Suppressor macrophage treated with lipopolysaccharide for 1 hour (primary cell): ENCODE measurements at places on chromosomes 2 and 18.
A peak's percentile ranks its signal among the peaks of the same experiment; 100 is the strongest.

DNA sequence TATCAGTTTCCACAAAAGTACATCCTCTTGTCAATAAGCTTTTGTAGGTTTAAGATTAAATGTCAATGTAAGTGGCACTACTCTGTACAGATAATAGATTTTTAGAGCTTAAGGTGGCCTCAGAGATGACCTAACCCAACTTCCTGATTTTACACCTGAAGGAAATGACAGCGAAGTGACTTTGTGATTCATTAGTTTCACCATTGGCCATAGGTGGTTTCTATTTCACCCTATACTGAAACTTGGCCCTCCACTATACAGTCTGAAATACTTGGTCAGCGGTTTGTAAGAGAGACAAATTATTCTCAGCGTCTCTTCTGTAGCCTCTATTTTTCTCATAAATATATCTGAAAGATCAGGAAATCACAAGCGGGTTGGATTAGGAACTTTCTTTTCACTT is 330.4 kb upstream of the FAM98A start:
- no peak for DNase-seq

DNA sequence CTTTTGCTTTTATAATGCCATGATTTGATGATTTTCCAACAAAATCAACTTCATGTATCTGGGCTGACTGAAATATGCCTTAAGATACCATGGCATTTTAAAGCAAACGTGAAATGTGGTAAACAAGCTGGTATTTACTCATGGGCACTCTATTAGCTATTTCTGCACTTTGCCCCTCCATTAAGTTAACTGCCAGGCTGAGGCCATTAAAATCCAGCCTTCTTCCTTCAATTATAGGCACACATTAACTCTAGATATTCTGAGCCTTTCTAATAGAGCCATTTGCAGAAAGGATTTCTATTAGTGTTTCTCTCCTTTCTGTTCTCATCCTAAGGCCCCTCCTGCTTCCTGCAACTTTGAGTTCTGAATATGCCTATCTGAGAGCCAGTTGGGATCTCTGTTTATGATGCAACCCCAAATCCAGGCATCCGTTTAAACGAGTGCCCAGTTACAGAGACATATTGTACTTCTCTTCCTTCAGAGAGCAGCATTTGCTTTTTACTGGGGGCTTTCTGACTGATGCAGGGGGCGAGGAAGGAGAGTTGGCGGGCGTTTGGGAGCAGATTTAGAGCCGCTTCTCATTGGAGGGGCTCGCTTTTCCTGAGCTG is 1.6 kb upstream of the KCNJ3 start:
- DNase-seq = no peak

- DNase-seq = no peak
Measured at GRCh38 chr2:223797037-223797436, 40.3 kb downstream of the AP1S3 start.

DNA sequence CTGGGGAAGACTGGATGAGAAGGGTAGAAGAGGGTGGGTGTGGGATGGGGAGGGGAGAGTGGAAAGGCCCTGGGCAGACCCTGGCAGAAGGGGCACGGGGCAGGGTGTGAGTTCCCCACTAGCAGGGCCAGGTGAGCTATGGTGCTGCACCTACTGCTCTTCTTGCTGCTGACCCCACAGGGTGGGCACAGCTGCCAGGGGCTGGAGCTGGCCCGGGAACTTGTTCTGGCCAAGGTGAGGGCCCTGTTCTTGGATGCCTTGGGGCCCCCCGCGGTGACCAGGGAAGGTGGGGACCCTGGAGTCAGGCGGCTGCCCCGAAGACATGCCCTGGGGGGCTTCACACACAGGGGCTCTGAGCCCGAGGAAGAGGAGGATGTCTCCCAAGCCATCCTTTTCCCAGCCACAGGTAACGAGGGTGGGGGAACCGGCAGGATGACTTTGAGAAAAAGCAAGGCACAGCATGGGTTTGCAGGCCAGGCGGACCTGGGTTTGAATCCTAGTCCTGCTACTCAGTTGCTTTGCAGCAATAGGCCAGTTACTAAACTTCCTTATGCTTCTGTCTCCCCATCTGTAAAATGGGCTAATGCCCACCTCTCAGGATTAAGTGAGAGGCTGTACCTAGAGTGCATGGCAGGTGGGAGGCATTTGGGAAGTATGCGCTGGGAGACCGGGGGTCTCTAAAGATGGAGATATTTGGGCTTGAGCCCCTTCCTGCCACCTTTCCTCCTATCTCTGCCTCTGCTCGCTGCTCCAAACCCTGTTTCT is at the start of gene INHA:
INHA (plus strand) TSS at position 74 of the 765 bp plus-strand sequence; CDS start at position 139, 65 bp downstream.
- DNase-seq = no peak

DNA sequence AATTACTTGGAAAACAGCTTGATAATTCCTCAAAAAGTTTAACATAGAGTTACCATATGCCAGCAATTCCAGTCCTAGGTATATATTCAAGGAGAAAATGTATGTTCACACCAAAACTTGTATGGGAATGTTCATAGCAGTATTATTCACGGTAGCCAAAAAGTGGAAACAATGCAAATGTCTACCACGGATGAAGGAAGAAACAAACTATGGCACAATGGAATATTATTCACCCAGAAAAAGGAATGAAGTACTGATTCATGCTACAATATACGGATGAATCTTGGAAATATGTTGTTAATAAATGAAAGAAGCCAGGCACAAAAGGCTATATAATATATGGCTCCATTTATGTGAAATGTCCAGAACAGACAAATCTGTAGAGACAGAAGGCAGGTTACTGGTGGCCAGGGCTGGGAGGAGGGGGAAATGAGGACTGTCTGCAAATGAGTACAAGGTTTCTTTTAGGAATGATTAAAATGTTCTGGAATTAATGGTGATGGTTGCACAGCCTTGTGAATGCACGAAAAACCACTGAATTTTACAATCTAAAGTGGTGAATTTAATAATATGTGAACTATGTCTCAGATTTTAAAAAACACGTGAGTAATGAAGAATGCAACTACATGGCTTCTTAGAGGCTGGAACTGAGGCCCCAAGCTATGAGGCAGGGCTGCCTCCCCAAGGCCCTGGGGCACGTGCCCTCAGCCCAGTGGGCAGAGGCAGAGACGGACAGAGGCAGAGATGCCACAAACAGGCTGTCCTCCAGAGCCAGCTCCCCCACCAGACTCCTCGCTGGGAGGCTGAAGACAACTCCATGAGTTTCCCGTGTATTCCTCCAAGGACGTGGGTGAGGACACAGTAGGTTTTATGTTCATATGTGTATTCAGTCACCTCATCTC is 5.0 kb downstream of the LIMS2 start:
- no peak for DNase-seq

GRCh38 chr2:56271275-56271674 is 87.5 kb downstream of the CCDC85A start:
- DNase-seq = no peak

GRCh38 chr2:130251535-130251872 is 53.3 kb upstream of the TUBA3E start:
- no peak for DNase-seq

DNA sequence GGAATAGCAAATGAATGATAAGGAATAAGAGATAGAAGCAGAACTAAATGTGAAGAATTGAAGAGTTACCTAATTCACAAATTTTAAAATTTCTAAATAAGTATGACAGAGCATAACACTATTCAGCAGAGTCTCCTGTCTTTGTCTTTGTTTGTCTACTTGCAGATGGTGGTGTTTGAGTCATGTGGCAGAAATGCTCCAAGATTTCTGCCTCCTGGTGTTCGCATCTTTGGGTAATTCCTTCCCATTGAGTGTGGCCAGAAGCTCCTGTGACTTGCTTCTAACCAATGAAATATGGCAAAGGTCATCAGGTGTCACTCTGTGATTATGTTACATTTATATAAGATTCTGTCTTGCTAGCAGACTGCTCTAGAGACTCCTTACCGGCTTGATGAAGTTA is 45.6 kb upstream of the GALNT3 start:
- DNase-seq = no peak

GRCh38 chr2:216632346-216632951 is 771 bp upstream of the IGFBP2 start:
- no peak for DNase-seq

DNA sequence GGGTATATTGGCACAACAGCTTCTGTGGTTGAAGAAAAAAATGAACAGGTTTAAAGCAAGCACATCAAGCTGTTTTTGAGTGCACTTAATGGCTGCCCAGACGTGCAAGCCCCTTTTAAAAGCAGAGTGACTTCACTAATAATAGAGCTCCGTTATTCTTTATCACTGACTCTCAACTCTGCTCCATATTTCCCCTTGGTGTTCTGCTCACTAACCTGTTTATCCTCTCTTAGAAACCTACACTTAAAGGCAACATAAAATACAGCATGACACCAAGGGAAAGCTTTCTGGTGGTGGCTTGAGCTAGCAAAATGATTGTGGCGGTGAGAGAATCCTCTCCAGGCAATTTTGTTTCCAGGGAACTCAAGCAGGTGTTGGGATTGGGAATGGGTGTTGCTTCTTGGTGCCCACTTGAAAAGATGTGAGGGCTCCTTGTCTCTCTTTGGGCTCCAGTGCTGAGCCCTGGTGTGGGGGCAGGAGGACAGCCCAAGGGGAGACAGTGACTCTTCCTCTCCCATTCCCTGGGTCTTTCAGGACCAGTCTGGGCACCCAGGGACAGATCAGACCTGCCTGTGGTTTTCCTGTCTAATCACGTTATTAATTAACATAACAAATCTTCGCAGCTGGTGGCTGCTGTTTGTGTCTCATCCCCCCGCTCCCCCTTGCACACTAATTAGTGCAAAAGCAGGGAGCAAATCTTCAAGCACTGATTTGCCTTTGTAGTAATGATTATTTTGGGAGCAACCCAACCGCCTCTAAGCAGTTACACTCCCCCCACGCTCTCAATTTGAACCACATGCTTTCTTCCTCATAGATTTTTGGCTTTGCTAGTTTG is 289.4 kb upstream of the CXCR4 start:
- no peak for DNase-seq

GRCh38 chr2:237673130-237674001 is 46.0 kb downstream of the LRRFIP1 start:
- peak; percentile 96 for DNase-seq

DNA sequence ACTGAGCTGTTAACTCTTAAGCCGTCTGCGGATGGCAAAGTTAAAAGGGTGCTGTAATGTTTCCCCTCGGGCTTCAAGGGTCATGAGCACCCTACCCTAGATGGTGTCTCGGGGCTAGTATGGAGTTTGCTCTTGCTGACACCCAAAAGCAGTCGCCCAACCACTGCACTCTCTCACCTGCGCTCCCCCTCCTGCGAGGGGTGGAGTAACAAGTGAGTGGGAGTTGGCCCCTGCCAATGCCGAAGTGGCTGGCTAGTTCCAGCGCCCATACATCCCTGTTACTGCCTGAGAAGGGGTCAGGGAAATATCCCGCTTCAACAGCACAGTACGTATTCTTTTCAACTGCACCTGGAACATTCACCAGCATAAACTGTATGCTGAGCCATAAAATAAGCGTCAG is 47.5 kb downstream of the FAM117B start:
- no peak for DNase-seq

DNA sequence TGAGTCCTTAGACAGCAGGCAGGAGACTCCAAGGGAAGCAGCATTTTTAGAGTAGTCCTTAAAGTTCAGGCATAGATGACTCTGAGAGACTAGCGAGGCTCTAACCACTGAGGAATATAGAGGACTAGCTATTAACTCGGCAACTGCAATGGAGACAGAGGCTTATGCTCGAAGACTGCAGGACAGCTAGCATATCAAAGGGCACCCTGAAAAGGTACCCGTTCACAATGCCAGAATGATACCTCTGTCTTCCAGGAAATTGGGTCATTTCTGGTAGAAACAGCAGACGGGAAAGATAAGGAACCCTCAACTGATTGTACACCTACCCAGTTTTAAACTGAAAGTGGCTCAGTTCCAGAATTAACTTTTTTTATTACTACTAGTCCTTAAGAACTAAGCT is 1204.0 kb upstream of the ZEB2 start:
- DNase-seq = no peak

GRCh38 chr2:85215448-85216401 is 82.5 kb downstream of the TCF7L1 start:
- DNase-seq = no peak
